ENCODE measurements at places on chromosomes 16 and 17.

DNA sequence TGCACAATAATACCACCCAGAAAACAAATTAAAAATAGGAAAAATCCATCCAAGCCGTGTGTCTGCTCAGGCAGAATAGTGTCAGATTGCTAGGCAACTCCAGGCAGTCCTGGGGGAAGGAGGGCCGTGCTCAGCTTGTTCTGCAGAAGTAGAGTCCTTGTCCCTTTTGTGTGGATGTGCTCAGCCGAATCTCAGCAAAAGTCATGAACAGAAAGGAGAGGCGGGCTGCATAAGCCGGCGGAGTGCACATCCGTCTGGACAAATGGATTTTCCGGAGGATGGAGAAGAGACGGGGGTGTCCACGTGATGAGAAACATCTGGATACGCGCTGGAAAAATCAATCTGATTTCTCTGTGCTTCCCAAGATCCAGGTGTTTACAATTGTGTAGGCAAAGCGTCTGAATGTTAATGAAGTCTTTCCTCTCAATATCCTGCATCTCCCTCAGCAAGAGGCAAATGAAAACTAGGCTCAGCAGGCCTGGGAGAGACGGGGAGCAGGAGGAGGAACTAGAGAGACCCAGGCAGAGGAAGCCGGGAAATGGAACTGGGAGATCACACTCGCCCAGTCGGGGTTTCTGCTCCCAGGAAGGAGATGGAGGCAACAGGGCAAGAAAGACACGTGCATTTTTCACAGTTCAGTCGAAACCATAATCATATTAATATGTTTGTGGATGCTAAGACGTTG lies 7.7 kb upstream of the RBFOX3 start:
- no peak for DNase-seq

- no peak for DNase-seq
Observed at GRCh38 chr17:79111097-79111496, 36.5 kb downstream of the ENGASE start.

GRCh38 chr17:7747635-7748071 lies 30.1 kb downstream of the DNAH2 start:
- DNase-seq = no peak

DNA sequence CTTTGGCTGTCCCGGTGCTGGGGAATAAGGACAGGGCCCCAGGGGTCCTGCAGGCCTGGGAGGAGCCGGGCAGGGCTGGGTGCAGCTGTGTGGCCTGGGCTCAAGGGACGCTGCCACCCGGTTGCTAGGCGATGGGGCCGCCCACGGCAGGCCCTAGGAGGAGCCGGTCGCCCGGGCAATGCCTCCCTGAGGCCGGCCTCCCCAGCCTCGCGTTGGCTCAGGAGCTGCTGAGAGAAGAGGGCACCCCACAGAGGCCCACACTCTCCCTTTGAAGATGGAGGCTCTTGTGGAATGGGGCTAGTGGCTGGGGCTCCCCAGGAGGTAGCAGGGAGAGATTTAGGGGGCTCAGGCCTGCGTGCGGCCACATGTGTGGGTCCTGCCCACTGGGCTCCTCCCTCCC lies at the start of gene CIBAR2:
CIBAR2 (minus strand) TSS at position 109 of the 400 bp plus-strand sequence. CDS start 120 bp downstream, outside the sequence.
- no peak for DNase-seq

GRCh38 chr16:8764525-8765250 lies 32.8 kb downstream of the TMEM186 start:
- DNase-seq = no peak

DNA sequence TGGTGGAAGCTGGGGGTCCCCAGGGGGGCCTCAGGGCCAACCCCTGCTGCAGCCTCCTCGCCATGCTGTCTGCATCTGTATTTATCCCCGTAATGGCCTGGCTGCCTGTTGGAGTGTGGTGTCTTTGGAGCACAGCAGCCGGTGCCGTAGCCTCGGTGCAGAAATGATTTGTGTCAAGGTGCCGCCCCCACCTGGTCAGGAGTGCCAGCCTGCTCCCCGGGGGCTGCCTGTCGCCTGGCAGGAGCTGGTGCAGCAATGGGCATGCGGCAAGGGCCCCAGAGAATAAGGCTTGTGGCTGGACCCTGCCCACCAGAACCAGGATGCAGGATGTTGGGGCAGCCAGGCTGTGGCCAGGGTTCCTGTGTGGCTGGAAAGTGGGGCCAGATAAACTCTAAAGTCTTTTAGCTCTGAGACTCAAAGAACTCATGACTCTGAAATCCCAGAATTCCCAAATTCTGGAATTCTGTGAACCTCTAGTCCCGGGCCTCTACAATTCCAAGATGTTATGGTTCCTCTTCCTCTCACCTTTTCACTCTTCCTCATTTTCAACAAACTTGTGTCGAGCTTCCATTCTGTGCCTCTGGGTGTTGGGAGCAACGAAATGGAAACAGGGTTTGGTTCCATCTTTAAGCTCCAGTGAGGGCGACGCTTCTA lies 5.9 kb downstream of the CPNE2 start:
- DNase-seq = no peak

DNA sequence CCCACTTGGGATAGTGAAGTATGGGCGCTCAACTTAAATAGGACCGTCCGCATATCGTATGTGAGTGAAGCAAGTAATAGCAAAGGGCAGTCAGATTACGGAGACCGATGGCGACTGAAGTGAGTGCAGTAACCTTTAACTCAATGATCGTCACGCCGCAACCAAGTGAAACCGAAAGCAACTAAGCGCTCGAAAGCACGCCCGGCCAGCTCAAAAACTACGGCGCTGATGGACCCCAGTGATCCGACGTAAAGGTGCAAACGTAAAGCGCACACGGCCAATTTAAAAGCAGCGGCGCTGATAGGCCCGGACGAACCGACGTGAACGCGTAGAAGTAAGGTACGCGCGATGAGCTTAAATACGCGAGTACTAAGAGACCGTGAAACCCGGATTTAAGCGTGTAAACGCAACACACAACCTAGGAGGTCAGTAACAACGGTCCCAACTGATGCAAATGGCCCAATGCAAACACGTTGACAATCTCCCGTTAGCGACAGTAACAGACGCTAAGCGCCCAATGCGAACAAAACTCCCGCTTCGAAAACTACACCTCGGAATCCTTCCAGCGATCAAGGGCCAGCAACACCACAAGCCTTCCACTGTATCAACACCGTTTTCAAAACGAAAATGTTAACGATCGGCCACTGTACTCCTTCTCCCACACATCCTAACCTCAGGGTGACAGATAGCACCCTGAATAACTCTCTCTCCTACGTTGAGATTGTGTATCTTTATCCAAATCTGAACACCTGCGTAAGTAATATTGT lies 37.9 kb upstream of the ARL4D start:
- peak; percentile 97 for DNase-seq

DNA sequence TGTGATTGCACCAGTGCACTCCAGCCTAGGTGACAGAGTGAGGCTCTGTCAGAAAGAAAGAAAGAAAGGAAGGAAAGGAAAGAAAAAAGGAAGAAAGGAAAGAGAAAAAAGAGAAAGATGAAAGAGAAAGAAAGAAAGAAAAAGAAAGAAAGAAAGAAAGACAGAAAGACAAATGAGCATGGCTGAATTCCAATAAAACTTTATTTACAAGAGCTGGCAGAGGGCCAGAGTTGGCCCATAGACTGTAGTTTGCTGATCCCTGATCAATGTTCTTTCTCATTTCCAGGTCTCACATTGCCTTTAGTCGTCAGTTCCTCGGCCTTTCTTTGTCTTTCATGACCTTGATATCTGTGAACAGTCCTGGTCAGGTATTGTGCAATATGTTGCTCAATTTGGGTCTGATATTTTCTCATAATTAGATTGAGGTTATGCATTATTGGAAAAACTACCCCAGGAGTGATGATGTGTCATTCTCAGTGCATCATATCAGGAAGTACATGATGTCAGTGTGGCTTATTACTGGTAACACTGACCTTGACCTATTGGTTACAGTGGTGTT lies 68.5 kb upstream of the MED9 start:
- DNase-seq = no peak

DNA sequence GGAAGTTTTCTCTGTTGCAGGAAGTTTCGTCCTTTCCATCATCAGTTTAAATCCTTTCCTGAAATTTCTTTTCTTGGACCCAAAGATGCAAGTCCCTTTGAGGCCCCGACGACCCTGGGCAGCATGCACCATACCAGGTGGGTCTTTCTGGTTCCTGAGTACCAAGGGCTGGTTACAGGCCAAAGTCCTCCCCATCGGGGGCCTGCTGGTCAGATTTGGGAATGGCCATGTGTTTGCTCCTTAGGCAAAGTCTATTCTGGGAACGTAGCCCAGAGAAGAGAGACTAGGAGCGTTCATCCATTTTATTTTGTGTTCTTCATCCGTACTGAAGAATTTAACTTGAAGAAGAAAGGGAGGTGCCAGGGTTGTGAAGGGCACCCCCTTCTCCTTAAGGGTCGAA lies 17.5 kb upstream of the ADAM11 start:
- no peak for DNase-seq

GRCh38 chr16:88656291-88656980 lies 5.6 kb upstream of the CYBA start:
- DNase-seq = no peak

GRCh38 chr17:29591737-29592608 lies 959 bp upstream of the ANKRD13B start:
- peak; percentile 81 for DNase-seq

- no peak for DNase-seq
Observed at GRCh38 chr17:35799942-35800341, 4.5 kb upstream of the MMP28 start.

GRCh38 chr16:68041783-68042182 lies 18.7 kb downstream of the DUS2 start:
- no peak for DNase-seq

DNA sequence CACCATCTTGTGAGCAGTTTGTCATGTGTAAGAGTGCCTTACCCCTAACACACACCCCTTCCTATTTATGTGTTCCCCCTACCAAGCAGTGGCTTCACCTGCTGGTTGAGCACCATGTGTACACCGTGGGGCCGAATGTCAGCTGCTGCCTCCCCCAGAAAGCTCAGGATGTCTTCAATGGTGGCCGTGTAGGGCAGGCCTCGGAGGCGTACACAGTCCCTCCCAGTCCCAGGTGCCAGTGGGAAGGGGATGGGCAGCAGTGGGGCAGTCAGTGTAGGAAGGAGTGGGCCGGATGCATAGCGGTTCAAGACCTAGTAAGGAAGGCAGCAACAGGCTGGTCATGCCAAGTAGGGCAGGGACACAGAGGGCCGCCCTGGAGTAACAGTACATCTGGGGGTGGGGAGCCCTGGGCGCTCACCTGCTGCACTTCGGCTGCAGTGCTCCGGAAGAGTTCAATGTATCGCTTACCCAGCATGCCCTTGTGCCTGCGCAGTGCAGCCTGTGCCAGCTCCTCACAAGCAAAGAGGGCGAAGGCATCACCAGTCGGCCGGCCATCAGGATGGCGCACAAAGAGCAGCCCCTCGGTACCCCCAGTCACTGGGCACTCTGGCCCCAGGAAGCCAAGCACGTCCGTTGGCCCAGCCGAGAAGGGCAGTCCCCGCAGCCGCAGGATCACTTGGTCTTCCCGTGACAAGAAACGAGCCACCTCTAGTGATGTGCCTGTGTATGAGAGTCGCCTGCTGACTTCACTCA lies 4.4 kb downstream of the ESRP2 start:
- no peak for DNase-seq

DNA sequence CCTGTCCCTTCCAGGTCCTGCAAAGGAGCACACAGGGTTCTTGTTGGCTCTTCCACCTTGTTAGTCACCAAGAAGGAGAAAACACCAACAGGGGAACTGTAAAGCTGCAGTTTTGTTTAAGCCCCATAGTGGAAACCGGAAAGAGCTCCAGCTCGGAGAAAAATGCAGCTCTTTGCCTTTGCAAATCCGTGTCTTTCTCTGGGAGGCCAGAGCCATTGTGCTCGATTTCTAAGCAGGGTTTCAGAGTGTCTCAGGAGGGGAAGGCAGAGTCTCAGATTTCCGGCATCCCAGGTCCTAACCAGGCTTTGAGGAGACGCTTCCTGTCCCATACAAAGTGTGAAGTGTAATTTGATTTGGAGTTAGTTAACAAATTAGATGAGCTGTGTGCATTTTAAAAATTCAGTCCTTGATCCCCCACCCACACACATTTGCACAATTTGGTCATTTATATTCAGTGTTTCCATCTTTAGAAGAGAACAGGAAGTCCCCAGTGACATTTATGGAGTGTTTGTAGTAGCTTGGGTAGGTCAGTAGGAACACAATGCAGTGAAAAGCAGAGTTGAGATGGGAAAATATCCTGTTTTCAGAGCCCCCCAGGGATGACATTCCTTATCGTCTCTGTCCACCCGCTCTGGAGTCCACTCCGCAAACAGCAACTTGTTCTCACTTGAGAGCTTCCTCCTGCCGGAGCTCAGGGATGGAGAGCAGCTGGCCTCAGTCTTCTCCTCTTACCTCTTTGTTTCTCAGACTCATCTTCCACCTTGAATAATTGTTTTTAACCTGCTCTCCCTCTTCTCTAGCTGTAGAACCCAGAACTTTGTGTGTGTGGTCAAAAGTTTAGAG lies 331.9 kb downstream of the SEC14L1 start:
- DNase-seq = no peak

- no peak for DNase-seq
Observed at GRCh38 chr16:76931186-76931585, 259.8 kb upstream of the MON1B start.

DNA sequence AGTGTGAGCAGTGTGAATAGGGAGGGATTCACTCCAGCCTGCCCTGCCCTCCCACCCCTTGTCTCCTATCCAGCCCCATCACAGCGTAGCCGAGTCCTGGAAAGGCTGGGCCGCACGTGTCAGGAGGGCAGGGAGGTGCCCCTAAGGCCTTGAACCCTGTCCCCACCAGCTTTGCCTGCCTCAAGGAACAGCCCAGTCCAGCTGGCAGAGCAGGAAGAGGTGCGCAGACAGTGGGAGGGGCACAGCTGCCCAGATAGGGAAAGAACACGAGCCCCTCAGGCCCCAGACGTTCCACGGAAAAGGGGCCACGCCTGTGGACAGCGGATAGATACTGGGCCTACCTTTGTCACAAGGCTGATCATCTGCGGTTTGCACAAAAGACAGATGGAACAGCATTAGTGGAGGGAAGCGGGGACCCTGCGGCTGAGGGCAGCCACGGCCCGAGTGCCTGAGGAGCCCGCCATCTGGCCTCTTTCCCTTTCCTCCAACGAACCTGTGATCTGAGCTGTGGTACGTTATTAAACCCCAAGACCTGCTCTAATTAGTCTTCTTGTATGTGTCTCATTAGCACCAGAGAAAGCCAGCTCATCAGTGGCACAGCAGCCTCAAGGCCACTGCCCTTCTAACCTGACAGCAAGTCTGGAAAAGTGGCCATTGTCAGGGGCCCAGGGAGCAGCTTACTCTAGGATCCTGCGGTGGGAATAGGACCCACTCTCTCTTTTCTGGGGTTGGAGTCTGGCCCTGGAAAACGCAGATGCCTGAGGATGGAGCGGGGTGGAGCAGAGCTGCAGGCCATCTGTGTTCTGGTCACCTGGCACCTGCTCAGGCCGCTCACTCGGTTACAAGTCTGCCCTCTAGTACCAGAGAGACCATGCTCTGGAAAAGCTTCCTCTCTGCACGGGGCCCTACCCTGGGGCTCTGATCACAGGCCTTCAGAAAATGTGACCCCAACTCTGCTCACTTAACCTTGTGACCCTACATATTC lies 16.3 kb downstream of the MPP3 start:
- no peak for DNase-seq

GRCh38 chr17:73895157-73895556 lies 250.9 kb upstream of the SDK2 start:
- DNase-seq = no peak

DNA sequence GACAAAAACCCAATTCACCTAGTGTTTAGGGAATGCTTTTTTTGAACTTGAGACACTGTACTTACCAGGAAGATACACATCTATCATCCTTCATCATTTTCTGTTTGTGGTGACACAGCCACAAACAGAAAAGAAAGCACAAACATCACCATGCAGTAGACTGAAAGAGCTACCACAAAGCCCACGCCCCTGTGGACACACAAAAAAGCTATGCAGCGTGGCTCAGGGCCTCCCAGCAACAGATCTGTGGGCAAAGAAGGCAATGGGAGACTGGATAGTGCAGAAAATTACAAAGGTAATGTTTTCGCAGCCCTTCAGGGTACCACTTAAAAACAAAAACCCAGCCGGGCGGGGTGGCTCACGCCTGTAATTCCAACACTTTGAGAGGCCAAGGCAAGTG lies 9.6 kb downstream of the COTL1 start:
- DNase-seq = peak; percentile 64
